ENCODE measurements at places on chromosomes 16 and 17.

- no peak for DNase-seq
Measured at GRCh38 chr16:27084307-27085028, 17.7 kb downstream of the C16orf82 start.

- no peak for DNase-seq
Measured at GRCh38 chr16:86799367-86799766, 221.0 kb downstream of the FOXL1 start.

DNA sequence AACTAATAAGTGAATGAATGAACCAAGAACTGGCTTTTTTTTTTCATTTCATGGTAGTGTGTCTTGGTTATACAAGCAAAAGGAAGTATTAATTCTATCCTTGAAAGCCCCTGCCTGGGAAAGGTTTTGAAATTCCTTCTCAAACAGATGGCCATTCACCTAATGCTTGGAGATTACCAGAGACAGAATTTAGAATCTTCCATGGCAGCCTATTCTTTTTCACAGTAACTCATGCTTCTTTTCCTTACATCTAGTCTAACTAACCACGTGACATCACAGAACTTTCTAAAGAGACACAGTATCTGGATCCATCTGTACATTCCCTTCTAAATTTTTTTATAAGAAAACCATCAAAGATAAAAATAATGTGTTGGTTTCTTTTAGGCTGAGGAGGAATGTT lies 151.6 kb downstream of the FTO start:
- no peak for DNase-seq

GRCh38 chr17:28796062-28796461 lies 46.5 kb downstream of the FAM222B start:
- DNase-seq: no peak

- no peak for DNase-seq
Measured at GRCh38 chr17:69820876-69821473, 254.1 kb upstream of the KCNJ16 start.

- no peak for DNase-seq
Measured at GRCh38 chr17:47649972-47650524, 329 bp downstream of the KPNB1 start.

GRCh38 chr17:75392559-75392958 lies 12.9 kb downstream of the GRB2 start:
- DNase-seq: no peak
